ENCODE measurements at places on chromosomes 13 and 19.

DNA sequence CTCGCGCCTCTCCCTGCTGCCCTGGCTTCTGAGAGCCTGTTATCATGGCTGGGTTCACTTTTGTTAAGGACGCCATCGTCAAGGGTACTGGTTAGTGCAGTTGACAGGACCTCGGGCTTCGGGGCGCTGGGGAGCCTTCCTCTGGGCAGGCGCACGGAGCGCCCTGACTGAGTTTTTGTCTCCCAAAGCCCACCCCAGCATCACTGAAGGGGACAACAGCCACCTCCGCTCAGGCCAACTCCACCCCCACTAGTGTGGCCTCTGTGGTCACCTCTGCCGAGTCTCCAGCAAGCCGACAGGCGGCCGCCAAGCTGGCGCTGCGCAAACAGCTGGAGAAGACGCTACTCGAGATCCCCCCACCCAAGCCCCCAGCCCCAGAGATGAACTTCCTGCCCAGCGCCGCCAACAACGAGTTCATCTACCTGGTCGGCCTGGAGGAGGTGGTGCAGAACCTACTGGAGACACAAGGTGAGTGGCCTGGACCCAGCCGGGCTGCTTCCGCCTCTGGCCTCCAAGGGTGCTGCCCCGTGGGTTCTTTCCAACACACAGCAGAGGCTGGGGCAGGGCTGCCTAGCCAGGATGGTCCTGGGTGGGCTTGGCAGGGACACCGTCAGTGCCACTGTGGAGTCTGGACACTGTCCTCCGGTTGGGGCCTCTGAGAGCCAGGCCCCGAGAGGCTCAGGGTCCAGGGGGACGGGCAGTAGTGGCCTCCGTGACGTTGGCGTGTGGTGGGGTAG lies 16.9 kb downstream of the TSSK6 start:
- DNase-seq, result no peak

- no peak for DNase-seq
These were observed 423.4 kb downstream of the RFC3 start for GRCh38 chr13:34241332-34241731.

DNA sequence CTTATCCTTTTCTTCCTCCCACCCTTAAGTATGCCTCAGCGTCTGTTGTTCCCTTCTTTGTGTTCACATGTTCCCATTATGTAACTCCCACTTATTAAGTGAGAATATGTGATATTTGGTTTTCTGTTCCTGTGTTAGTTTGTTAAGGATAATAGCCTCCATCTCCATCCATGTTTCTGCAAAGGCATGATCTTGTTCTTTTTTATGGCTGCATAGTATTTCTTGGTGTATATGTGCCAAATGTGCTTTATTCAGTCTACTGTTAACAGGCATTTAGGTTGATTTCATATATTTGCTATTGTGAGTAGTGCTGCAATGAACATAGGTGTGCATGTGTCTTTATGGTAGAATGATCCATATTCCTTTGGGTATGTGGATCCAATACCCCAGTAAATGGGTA lies 3.2 kb upstream of the ZNF441 start:
- DNase-seq, result no peak

DNA sequence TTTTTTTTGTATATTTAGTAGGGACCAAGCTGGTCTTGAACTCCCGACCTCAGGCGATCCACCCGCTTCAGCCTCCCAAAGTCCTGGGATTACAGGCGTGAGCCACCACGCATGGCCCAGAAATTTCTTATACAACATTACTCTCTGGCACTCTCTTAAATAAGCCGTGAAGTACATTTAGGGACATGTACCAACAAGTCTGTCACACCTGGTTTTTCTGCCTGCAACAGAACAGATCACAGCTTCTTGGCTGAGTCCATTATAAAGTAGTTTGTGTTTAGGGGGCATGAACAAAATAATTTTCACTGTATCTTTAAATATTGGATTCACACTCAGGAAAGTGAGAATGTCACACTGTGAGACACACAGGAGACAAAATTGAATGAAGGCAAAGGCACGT lies 1567.3 kb downstream of the SLITRK5 start:
- no peak for DNase-seq

GRCh38 chr19:288911-289310 lies 2.3 kb downstream of the PLPP2 start:
- DNase-seq, result no peak

DNA sequence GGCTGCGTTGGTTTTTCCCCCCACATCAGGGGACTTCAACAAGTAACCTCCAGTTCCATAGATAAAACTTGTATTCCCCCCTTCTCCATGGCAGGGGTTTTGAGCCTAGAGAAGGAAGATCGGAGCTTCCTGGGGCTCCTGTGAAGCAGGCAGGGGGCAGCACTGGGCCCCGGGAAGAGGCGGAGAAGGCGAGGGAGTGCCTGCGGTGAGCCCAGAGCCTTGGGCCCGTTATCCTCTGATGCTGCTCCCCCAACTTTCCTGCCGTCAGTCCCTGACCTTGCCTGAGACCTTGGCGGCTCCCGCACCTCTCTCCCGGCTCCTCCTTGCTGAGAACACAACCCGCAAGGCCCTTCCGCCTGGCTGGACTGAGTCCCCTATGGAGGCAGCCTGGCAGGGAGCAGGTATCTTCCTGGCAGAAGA lies 2.5 kb downstream of the LIPE start:
- no peak for DNase-seq

GRCh38 chr13:49627831-49628652 lies at the start of gene ARL11:
Gene ARL11, plus strand, starts transcription at chr13:49628507. Its CDS starts 1,941 bp downstream, at chr13:49630448.
- DNase-seq, result peak; percentile 95

- no peak for DNase-seq
These were observed 32.1 kb downstream of the PPP2R1A start for GRCh38 chr19:52221831-52222375.

- DNase-seq, result no peak
These were observed 24.9 kb downstream of the GADD45B start for GRCh38 chr19:2500841-2501261.

GRCh38 chr19:42497492-42498168 lies 30.7 kb downstream of the CEACAM1 start:
- DNase-seq, result no peak

GRCh38 chr13:32150239-32150638 lies 118.7 kb downstream of the FRY start:
- DNase-seq, result no peak

DNA sequence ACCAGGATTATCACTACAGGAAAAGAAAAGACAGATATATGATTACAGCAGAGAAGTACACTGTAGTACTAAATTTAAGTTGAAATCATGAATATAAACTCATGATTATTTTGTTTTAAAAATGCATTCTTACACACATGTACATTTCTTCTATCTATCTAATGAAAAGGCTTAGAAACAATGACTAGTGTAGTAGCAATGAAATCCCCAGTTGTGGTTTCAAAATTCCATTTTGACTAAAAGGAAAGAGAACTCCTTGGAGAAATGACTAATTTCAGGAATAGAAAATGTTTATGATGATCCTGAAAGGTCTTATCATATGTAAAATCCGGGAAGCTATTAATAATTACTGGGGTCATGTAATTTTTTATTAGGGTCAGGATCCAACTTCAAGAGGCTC lies 195.0 kb upstream of the STARD13 start:
- DNase-seq, result no peak

- peak; percentile 60 for DNase-seq
These were observed 607 bp upstream of the SYNE4 start for GRCh38 chr19:36009220-36009619.

- no peak for DNase-seq
These were observed 1.3 kb downstream of the FAM174C start for GRCh38 chr19:1276628-1277022.

DNA sequence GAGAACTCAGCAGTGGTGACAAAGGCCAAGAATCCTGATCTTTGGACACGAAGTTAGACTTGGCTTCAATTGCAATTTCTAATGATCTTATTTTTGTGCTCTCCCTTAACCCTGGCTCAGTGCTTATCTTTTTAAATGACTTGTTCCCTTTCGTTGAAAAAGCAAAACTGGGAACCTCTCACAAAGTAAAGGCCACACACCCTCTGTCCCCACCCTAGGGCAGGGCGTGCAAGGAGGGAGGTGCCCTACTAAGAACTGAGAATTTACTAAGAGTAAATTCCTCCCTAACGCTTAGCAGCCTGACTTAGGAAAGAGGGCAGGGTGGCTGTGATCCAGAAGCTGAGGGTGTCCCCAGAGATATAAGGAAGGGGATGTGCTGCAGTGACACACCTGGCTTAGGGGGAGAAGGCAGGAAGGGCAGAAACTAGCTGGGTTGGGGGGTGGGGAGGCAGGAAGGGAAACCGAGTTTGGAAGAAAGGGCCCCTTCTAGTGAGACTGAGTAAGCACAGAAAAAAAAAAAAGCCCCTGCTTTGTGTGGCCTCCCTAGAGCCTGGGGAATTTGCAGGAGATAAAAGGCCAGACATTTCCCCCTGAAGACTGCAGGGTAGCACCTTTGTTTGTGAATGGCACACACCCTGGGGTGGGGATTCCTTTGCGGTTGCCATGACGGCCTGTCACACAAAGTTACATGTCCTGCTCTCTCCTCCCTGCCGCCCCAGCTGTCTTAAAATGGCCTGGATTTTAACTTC lies 435.1 kb downstream of the EFNB2 start:
- peak; percentile 30 for DNase-seq

DNA sequence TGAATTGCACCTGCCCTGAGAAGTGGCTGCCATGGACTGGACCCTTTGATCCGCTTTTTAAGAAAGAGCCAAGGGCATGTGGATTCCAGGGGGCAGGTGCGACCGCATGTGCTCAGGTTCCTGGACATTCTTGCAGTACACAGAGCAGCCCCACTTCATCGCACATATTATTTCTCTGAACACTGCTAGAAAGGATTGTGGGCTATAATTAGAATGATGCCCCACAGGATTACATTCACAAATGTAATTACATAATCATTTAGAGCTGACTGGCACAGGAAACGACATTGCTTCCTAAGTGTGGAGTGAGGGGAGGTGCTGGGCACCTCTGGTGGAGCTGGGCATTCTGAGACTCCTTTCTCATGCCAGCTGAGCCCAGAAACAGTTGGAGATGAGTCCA lies 37.5 kb upstream of the VSTM2B start:
- no peak for DNase-seq

- peak; percentile 91 for DNase-seq
These were observed 659 bp downstream of the ERF start for GRCh38 chr19:42254089-42254849.

DNA sequence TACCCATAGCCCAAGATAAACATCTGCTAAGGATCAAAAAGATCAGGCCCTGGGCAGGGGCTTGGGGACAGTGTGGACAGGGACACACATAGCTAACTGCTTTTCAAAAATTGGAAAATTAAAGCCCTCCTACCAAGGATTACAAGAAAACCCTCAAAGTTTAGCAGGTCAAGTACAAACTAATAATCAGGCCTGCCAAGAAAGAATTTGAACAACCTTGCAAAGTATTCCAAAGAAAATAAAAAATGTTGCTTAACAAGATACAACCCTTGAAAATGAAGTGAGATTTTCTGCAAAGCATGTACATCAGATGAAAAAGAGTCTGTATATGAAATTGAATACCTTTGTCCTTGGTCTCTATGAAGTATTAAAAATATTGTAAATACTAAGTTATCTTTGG lies 67.3 kb downstream of the KLF12 start:
- no peak for DNase-seq

DNA sequence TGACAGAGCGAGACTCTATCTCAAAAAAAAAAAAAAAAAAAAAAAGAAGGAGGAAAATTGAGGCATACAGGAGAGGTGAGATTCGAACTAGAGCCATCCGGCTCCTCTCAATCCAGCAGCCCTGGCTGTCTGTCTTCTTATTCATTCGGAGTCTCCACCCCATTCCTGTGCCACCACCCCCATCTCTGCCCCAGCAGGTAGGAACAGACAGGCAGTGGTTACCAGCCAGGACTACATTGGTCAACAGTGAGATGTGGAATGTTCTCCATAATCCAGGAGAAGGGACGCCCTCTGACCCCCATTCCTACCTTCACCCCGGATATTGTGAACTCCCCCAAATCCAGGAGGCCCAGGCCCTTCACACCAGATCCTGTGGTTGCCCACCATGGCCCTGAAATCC lies 6.6 kb upstream of the S1PR2 start:
- no peak for DNase-seq

Data from OCI-M1 (cell line).